Esophagus muscularis mucosa (tissue), 4 donors: ENCODE measurements at places on chromosomes 1 and 21. TPM values are rescaled to one million over a fixed set of nuclear protein-coding genes. Genes with fewer than 3 reads are reported as not detected.

DNA sequence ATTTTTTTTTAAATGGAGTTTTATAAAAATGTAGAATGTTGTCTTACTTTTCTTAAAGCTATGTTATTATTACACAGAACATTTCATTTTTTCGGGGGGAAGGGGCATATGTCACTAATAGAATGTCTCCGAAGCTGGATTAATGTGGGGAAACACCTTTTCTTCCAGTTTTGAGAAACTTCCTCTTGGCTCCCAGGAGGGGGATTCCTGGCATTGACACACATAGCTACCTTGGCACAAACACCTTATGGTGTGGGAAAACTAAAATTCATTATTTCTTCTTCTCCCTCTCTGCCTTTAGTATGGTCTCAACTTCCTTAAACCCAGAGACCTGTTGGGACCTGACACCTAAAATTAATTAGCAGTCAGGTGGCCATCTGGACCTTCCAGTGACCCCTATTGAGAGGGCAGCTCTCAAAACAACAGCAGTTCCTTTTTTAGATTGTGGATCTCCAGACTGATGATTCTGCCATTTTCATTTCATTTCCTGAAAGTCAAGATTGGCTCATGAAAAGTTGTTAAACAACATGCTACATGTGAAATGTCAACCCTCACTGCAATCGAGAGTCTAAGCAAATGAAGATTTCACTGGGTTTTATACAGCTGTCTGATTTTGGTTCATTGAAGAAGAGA lies 70.1 kb upstream of the EDEM3 start:
- DNase-seq = no peak

DNA sequence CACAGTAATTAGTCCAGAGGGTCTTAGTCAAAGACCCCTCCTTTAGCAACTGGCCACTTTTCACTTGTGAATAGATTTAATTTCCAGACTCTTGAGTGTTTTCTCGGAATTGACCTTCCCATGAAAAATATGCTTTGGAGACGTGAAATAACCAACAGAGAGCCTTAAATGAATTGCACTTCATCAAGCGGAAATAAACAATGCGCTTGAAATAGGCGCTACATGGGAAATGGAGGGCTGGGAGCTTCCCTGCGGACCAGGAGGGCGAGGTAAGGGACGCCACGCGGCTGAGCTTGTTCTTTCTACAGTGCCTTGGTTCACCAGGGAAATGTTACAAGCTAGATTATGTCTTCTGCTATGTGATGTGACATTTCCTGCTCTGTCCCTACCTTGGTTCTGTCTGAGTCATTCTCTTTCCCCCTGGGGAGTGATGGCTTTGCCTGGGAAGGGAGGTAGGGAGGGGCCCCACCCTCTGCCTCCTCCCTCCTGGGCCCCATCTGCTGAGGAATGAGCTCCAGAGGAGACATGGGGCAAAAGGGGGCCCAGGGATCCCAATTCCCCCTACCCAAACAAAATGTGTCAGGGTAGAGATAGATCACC lies 619.3 kb downstream of the PTPRU start:
- no peak for DNase-seq

DNA sequence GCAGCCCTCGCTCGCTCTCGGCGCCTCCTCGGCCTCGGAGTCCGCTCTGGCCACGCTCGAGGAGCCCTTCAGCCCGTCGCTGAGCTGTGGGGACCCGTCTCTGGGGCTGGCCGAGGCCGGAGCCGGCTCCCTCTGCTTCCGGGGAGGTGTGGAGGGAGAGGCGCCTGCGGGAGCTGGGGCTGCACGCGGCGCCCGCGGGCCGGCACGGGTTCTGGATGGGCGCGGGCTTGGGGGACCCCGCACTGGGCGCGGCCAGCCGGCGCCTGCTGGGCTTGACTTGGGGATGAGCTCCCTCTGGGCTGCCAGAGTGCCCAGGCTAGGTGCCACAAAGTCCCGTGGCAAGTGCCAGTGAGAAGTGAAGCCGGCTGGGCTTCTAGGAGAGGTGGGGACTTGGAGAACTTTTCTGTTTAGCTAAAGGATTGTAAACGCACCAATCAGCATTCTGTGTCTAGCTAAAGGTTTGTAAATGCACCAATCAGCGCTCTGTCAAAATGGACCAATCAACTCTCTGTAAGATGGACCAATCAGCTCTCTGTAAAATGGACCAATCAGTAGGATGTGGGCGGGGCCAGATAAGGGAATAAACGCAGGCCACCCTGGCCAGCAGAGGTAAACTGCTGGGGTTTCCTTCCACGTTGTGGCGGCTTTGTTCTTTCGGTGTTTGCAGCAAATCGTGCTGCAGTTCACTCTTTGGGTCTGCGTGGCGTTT lies 20.2 kb downstream of the EXOC8 start:
- peak; percentile 50 for DNase-seq

DNA sequence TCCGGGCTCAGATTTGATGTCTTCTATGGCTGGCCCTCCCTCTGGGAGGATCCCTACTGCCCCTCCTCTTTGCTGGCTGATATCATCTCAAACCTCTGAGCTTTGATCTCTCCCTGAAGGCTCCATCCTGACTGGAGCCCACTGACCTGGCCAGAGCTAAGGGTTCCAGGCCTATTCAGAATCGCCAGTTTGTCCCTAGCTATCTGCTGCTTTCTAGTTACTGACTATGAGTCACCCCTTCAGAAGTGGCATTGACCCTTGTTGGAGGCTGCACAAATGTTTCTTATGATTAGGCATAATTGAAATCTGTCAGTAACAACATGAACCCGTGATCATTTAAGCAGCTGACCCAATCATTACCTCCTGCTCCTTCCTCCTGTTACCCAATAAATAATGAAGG lies 87.1 kb downstream of the ABCA4 start:
- no peak for DNase-seq

DNA sequence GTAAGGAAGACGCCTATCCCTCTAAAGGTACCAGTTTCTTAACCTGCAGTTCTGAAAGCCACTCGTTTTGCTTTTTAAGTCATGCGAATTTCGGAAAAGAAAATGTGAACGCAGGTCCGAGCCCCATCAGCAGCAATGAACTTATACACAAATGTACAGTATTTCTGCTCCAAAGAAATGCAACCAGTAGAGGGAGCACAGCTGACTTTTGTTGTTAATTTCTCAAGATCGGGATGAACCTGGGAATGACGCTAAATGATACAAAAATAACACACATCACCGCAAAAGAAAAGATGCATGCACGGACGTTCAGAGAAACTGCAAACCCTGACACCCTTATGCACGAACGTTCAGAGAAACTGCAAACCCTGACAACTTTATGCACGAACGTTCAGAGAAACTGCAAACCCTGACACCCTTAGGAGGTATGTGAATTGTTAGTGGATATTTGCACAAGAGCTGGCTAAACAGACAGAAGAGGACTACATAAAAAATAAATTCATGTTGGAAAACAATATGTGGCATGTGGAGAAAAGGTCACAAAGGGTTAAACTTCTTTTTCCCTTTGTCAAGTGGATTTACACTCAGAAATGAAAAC lies 3.5 kb upstream of the TIAM1 start:
- DNase-seq = no peak

GRCh38 chr1:38741341-38741740 lies 118.2 kb downstream of the RRAGC start:
- DNase-seq = no peak

- DNase-seq = no peak
Observed at GRCh38 chr1:103266036-103266435, 157.7 kb upstream of the COL11A1 start.

- DNase-seq = no peak
Observed at GRCh38 chr1:205589618-205590456, 42.0 kb downstream of the ELK4 start.

DNA sequence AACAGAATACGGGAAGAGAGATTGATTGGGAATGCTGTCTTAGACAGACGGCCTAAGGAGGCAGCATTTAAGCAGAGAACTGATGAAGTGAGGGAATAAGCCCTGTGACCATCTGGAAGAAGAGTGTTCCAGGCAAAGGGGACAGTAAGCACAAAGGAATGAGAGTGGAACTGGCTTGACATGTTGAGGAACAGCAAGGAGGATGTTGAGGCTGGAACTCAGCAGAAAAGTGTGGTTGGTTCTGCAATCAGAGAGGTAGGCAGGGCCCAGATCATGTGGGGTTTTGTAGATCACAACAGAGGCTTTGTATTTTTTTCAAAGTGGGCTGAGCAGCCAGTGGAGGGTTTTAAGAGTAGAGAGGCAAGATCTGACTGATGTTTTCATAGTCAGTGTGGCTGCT lies 157.4 kb downstream of the DNM3 start:
- DNase-seq = no peak

- DNase-seq = no peak
Observed at GRCh38 chr1:157087030-157087429, 12.6 kb downstream of the ETV3L start.

DNA sequence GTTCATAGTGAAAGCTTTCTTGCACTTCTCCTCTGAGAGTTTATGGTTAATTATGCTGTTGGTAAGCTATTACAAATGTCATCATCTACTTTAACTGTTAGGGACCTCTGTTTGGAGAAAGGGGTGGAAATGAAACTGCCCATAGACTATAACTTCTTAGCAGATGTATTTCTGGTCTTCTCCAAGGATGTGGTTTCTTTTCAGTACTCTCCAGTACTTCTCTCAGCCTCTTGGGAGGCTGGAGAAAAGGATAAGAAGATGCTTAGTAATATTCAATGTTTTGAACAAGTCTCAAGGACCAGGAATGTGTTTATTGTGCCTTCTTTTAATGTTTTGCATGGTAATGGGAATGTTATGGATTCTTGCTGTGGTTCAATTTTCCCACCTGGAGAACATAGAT lies 60.4 kb downstream of the LAMC2 start:
- DNase-seq = no peak

- DNase-seq = no peak
Observed at GRCh38 chr1:87872692-87873091, 544.0 kb downstream of the LMO4 start.

- DNase-seq = no peak
Observed at GRCh38 chr1:33456502-33456886, 16.0 kb upstream of the ZSCAN20 start.

- no peak for DNase-seq
Observed at GRCh38 chr1:3494321-3495308, 40.1 kb downstream of the ARHGEF16 start.

DNA sequence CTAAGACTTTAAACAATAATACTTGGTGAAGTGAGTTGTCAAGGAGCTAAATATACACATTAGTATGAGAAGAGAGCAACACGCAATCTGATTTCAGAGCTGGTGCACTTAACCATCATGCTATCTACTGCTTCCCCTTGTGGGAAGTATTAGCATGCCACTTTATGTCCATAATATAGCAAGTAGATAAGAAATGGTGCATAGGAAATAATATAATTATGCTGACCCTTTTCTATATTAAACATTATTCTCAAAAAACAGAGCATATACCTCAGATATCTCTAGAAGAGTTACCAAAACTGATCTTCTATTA lies 63.4 kb downstream of the MAGI3 start:
- DNase-seq = no peak

GRCh38 chr1:219109424-219110018 lies 64.2 kb upstream of the LYPLAL1 start:
- DNase-seq = no peak

- no peak for DNase-seq
Observed at GRCh38 chr1:86061551-86061990, 95.0 kb downstream of the COL24A1 start.

DNA sequence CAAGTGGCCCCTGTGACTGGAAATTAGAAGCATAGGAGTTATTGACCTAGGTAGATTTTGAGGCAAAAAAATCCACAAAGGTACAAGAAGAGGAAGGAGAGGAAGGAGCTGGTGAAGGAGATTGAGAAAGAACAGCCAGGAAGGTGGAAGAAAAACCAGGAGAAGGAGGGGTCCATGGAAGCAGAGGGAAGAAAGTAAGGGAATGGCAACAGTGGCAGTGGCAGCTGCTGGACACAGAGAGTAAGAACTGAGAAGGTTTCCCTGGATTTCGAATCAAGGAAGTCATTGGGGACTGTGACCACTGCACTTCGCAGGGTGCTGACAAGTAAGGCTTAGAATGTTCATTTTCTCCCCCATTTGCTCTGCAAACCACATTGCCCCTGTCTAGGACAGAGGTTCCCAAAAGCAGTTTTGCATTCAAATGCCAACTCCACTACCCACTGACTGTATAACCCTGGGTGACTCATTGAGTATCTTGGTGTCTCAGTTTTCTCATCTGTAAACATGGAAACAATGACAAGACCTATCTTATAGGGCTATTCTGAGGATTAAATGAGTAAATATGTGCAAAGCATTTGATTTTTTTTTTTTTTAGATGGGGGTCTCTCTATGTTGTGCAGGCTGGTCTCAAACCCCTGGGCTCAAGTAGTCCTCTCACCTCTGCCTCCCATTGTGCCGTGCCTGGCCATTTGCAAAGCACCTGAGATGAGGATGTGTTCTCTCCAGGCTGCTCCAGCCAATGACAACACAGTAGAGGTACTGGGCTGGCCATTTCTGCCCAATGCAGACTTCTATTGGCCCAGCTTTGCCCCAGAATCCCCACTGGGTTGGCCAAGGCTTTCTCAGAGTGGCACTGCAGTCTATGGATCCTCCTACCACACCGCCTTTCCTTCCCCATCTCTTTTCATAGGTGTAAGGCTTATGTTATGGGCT lies 9.3 kb upstream of the CAPN2 start:
- DNase-seq = no peak

- no peak for DNase-seq
Observed at GRCh38 chr1:215645861-215646260, 78.8 kb downstream of the KCTD3 start.

DNA sequence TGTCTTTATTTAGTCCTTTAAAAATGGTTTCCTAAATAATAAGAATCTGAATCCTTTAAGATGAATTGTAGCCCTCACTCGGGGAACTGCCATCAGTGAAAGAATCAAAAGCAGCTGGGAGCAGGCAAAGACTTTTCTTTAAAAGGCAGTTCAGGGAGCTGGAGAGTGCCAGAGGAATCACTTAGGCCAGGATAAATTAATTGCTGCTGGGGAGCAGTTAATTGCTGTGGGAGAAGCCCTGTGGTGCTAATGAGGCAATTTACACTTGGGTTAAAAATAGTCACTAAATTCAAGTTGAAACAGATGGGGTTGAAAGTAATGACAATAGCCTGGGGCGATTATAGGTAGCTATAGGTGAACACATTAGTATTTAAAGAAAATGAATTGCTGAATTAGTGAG lies 38.7 kb upstream of the COL24A1 start:
- no peak for DNase-seq

DNA sequence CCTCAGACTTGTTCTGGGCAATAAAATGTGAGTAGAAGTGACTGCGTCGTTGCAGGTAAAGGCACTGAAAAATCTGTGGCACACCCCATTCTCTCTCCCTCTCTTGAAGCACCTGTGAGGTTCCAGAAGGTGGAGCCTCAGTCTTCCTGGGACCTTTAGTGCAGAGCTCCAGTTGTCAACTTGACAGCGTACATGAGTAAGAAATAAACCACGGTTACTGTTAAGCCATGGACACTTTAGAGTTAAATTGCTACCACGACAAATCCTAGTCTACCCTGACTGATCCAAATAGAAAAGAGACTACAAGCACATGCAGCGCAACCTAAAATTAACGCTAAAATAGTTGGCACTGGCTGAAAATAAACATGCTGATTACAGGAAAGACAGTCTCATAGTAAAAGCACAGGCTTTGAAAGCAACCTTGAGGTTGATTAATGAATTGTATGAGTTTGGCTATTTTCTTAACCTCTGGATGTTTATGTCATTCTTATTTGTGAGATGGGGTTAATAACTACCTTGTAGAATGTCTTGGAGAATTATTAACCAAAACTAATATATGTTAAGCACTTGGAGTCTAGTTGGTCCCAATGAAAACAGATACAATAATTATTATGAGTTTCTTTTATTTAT lies 93.0 kb upstream of the PLPPR4 start:
- DNase-seq = no peak

The ARHGAP29 gene
- 26.7 TPM for total RNA-seq

The TNFRSF9 gene
- total RNA-seq = not detected

The LCE2B gene
- not detected for total RNA-seq

The FHAD1 gene
- not detected for total RNA-seq

The CELA3B gene
- total RNA-seq = not detected

The UBL4B gene
- total RNA-seq = not detected

The JAM2 gene
- total RNA-seq = 42.4 TPM

The AJAP1 gene
- 0.40 TPM for total RNA-seq
